ENCODE measurements at places on chromosomes 1 and 21.

DNA sequence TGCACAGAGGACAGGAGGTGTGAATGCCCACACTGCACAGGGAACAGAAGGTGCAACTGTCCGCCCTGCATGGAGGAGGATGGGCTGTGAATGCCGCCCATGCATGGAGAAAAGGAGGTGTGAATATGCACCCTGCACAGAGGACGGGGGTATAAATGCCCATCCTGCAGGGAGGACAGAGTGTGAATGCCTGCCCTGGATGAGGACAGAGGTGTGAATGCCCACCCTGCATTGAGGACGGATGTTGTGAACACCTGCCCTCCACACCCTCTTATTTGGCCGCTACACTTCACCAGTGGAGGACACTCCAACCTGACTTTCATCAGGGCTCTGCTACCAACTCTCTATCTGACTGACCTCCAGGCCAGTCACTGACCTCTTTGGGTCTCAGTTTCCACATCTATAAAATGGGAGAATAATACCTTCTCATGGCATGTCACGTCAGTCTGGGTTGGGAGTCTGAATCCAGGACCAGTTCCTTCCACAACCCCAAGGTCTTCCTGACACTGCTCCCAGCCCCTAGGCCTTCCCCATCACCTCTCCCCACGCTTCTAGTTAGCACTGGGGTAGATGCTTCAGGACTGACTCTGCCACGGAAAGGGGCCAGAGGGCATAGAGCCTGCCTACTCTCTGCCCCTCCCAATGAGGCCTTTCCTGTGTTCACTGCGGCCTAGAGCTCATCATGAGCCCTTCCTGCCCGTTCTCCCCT lies 28.4 kb downstream of the ZBTB17 start:
- DNase-seq, result no peak

GRCh38 chr1:153728305-153729066 lies 636 bp downstream of the INTS3 start:
- peak; percentile 27 for DNase-seq

- no peak for DNase-seq
Observed at GRCh38 chr1:94463765-94464330, 45.7 kb downstream of the ABCD3 start.

DNA sequence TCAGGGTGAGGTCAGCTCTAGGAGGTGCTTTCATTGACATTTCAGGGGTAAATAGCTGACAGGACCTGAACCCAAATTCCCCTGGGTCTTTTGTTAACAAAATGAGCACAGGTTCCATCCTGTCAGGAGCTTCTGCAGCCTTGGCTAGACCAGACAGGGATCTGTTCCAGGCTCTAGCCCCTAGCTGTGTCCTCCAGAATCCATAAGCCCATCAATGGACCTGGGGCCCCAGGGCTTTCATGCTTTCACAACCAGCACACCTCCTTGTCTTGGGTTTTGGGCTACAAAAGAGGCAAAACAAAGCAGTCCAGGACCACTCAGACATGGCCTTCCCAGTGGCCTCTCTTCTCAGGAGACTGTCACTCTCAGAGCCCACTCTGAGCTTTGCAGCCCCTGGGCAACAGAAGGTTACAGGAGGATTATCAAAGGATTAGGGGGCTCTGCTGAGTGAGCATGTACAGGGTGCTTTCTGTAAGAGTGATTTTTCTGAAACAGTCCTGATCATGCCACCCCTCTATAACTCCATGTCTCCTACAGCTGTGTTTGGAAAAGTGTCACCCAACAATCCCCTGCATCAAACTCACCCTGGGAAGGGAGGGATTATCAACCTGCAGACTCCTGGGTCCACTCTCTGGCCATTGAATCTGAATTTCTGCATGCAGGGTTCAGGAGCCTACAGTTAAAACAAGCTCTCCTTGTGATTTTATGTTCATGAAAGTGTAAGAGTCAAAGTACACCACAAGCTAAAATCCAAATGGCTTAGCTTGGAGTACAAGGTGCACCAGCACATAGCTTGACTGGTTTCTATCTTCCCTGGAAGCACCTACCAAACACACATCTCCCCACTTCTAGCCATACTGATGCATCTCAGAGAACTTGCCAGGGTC lies 67.7 kb upstream of the GCLM start:
- DNase-seq, result no peak

DNA sequence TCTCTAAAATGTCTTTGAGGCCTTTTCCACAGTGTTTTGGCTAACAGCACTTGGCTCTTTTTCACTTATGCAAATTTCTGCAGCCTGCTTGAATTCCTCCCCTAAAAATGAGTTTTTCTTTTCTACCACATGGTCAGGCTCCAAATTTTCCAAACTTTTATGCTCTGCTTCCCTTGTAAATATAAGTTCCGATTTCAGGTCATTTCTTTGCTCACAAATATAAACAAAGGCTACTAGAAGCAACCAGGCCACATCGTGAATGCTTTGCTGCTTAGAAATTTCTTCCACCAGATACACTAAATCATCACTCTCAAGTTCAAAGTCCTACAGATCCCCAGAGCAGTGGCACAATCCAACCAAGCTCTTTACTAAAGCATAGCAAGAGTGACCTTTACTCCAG lies 28.1 kb upstream of the BTG3 start:
- DNase-seq, result no peak

DNA sequence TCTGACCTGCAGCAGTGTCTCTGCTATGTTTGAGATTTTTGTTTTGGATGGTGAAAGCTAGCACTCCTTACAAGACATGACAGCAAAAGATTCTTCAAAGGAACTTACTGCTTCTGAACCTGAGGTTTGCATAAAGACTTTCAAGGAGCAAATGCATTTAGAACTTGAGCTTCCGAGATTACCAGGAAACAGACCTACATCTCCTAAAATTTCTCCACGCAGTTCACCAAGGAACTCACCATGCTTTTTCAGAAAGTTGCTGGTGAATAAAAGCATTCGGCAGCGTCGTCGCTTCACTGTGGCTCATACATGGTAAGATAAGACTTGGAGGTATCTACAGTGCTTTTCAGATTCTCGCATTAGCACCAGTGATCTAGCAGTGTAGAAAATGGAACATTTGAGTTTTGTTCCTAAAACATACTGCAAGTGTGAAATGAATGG lies 200.2 kb downstream of the PDE4B start:
- no peak for DNase-seq

DNA sequence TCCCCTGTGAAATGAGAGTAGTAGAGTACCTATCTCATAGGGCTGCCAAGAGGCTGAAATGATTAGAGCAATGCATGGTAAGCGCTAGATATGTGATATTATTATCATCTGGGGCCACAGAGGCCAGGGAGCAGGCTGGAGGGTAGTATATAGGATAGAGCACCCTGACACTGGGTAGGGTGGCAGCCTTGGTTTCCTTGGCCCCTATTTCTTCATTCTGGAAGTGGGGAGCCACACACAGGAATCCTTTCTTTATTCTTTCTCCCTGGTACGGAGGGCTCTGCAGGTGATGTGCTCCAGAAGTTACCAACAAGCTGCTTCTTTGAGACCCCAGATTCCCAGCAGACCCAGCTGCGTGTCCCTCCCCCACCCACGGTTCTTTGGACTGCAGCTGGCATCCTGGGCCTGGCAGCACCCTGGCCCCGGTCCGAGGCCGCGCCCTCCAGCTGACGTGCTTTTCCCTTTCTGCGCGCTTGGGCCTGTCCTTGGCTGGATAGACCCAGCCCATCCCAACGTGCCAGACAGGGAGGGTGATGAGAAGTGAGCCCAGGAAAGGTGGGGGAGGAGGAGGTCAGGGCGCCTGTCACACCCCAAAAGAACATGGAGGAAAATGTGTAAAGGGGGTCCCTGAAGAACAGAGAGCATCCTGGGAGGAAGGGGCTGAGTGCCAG lies 18.2 kb downstream of the INAVA start:
- no peak for DNase-seq

- DNase-seq, result no peak
Observed at GRCh38 chr1:200786788-200787187, 48.1 kb downstream of the CAMSAP2 start.
